ENCODE measurements at places on chromosomes 4 and X.
A peak's percentile ranks its signal among the peaks of the same experiment; 100 is the strongest.

GRCh38 chr4:181684310-181684709 lies 558.9 kb upstream of the TENM3 start:
- DNase-seq: peak; percentile 69

GRCh38 chr4:107363125-107363524 lies 327.0 kb upstream of the DKK2 start:
- DNase-seq: no peak

DNA sequence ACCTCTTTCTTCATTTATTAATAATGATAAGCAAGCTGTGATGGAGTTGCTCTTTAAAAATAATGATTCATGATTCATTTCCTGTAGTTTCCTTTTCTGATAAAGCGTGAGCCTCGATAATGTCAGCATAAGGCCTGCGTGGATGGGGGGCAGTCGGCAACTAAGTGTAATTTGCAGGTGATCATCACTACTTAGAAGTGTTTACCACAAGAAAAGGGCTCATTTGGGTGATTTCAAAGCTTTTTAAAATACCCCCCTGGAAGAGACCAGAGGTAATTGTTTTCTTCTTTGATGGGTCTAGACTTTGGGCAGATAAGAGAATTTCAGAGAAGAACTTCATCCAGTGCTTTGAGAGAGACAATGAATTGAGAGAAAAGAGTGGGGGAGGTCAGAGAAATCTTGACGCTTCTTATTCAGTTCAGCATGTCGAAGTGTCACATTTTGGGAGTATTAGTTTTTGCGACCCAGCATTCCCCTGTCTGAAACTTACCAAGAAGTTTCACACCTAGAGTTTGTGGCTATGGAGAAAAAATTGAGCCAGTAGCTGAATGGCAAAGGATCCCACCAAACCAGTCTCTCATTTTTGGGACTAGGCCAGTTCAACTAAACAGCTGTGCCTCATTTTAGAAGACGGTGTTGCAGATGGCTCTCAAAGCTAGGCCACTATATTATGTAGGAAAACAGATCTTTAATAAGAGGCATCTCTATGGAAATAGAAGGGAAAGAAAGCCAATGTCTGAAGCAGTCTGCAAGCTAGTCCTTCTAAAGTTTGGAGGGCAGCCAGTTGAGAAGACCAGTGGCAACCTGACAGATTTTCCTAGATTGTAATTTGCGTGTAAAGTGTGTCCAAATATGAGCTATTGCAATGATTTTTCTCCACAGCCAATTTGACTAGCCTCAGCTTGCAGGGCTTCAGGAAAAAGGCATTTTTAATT lies 171.0 kb upstream of the PPP1R2C start:
- no peak for DNase-seq

DNA sequence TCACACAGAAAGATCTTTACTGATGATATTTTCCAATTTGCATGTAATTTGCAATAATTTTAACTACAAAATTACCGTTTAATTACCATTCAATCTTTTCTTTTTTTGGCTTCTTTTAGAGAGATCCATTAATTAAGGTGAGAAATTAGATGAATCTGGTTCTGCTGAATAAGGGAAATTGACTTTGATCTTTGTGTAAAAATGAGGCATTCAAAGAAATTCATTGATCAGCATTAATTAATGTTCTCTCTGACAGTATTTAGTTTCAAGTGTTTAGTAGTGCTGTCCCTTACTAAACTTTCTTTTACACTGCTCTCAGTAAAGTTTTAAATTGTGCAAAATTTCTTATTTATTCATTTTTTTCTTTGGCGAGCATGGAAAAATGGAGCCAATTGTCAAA lies 97.2 kb upstream of the KCTD8 start:
- DNase-seq: no peak

DNA sequence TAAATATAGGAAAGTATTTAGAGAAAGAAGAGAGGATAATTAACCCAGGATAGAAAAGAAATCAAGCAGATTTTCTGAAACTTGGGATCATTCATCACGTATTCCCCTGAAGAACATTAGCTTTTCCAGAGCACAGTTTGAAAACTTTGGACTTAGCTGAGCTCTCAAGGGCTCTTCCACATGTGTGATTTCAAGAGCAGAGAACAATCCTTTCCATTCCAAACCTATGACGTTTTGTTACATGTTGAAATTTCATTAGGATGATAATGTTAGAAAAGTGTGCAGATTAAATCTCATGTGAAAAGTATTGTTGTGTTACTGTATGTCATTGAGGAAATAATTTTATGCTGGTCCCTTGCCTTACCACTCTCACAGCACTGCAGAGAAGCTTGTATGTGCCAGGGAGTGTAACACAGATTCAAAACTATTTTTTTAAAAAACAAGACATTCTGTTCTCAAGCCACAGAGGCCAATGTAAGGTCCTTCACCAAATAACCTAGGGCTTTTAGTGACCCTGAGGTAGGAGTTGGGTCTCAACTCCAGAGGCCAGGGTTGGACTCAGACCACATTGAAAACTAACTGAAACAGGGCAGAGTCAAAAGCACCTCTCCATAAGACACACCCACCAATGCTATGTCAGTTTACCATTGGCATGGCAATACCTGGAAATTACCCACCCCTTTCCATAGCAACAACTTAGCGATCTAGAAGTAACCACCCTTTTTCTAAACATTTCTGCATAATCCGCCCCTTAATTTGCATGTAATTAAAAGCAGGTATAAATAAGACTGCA lies 141.3 kb downstream of the ANXA5 start:
- DNase-seq: peak; percentile 63

DNA sequence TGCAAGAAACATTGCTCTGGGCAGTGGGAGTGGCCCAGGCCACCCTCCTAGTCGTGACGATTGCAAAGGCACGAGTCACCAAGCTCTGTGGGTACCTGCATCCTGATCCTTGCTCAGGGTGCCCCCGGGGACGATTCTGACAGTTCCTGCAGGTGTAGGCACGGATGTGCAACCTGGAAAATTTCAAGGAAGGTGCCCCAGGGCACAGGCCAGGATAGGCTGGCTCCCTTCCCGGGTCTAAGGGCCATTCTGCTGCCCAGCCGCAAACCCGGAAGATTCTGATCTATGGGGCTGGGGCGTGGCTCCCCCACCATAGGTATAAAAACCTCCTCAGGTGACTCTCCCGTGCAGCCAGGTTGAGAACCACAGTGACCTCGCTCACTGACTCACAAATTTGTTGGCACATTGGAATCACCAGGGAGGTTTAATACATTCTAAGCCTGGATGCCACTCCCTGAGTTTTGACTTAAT lies 228.5 kb downstream of the PTTG2 start:
- DNase-seq: no peak

- no peak for DNase-seq
These were observed 86.9 kb downstream of the RELL1 start for GRCh38 chr4:37599092-37599790.

DNA sequence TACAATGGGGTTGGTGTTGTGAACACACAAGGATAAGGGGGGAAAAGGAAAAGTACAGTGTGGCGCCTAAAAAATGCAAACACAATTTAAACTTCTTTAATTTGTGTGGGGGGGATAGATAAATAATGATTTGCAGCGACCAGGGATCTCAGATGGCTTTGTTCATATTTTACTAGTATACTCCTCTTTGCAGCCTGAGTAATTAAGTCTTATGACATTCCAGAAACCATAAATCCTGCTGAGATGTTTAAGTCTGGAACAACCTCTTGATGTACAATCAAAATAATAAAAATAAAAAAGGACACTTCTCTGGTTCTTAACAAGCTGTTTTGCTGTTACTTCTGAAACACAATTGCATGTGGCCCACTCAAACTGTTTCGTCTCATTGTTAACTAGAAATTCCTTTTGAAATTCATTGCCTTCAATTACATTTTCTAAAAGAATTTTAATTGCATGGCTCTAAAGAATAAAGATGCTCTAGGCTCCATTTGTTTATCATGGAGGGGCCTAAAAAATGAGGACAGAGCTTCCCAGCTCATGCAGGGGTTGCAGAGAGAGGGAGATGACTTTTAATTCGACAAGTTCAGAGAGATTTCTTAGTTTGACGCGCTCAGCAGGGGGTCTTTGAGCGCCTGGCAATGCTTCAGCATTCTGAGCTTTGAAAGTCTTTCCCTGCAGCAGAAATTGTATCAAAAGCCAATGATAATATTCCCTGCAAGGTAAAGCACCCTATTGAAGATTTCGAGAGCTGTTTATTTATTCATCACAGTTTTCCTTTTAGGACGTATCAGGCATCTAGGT lies 892.4 kb upstream of the TENM3 start:
- no peak for DNase-seq

DNA sequence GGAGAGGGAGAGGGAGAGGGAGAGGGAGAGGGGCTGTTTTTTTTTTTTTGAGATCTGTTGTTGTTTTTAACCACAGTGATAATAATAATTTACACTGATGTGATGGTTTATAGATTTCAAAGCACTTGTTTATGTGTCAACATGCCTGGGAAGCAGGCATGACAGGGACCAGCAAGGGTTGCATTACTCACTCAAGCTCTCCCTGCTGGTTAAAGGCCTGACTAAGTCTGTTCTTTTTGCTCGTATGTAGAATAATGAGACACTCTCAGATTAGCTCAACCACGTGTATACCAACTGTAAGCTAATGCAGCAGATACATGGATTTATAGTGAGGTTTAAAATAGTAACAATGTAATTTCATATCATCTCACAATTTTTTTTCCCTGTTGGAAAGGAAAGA lies 134.6 kb upstream of the BOD1L1 start:
- DNase-seq: no peak

DNA sequence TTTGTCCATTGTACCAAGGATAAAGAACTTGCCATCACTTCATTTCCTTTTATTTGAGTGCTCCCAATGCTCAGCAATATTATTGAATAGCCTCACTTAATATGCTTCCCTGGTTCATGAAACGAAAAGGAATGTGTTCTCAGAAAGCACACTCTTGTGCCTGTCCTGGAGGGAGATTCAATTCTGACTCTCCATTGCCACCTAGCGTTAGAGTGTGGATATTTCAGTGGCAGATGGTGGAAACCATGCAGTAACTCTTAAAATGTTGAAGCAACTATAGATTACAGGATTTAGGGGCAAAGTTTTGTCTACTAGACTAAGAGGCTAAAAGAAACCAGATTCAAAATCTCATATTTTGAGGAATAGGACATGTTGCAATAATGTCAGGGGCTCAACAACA lies 36.0 kb downstream of the GAB3 start:
- peak; percentile 77 for DNase-seq

DNA sequence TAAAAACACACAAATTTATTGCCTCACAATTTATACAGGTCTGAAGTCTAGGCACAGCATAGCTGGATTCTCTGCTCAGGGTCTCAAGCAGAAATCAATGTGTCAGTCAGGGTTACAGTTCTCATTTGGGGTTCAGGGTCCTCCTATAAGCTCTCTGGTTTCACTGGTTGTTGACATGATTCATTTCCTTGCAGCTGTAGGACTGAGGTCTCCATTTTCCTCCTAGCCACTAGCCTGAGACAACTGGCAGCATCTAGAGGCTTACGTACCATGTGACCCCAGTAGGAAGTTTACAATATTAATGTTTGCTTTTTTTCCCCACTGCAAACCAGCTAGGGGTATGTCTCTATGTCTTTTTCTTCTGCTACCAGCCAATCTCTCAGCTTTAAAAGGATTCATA lies 102.5 kb downstream of the CPEB2 start:
- no peak for DNase-seq

- DNase-seq: peak; percentile 79
These were observed 21.0 kb downstream of the S100G start for GRCh38 chrX:16671005-16671404.

GRCh38 chrX:74814681-74815080 lies 110.6 kb downstream of the NEXMIF start:
- no peak for DNase-seq

GRCh38 chr4:55547918-55548317 lies 1.2 kb upstream of the CLOCK start:
- no peak for DNase-seq

DNA sequence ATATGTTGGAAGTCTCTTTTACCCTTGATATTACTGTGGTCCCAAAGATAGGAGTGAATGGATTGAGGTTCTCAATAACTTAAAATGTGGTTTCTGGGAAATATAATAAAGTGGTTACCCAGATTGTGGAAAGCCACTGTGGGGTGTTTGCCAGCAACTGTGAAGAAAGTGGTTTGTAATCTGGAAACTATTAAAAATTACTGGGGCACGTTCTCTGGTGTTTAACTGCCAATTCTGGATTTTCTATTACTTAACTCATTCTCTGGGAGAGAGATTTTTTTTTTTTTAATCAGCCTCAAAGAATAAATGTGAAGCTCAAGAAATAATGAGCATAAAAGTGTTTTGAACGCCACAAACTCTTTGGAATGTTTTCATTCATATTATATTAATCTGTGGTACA lies 4.9 kb upstream of the CXCL6 start:
- no peak for DNase-seq

GRCh38 chrX:119954374-119954773 lies 10.8 kb upstream of the NKAP start:
- no peak for DNase-seq

Measured in adipocyte (in vitro differentiated cells).